Activated CD4-positive, alpha-beta T cell treated with anti-CD3 and anti-CD28 coated beads, Interleukin-2, amount 50 U/mL, for 16 hours (primary cell): ENCODE measurements at places on chromosomes 7 and 10.
A peak's percentile ranks its signal among the peaks of the same experiment; 100 is the strongest.

GRCh38 chr10:121613456-121613855 lies 15.2 kb upstream of the FGFR2 start:
- DNase-seq = no peak

- DNase-seq = no peak
Measured at GRCh38 chr10:28558186-28558585, 25.3 kb downstream of the WAC start.

DNA sequence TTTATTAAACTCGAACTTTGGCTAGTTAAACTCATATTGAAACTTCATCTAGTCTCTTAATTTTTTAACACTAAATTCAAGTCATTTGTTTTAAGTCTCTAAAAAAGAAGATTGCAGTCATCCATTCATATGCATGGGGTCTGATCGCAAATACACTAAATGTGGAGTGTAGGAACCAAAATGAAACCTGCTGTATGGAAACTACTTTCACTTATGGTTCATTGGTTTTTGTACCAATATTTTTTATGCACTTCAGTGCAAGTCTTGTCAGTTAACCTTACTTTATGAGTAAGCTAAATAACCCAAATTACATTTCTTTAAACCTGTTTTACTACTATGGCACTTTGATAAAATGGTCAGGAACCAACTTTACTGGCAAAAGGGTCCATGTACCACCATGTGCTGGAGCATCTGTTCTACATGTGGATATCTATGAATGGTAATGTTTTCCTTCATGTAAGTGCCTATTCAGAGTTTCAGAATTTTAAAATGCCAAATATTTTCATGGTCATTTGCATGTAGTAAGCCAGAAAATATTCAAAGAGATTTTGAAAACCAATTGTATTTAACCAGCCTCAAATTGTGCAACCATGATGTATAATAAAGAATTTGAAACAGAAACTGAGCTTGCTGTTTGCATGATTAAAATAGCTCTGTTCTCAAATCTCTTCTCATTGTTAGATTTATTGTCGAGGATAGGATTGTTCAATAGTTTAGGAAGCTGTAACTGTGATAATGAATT lies 7.6 kb upstream of the SUPV3L1 start:
- DNase-seq = no peak

DNA sequence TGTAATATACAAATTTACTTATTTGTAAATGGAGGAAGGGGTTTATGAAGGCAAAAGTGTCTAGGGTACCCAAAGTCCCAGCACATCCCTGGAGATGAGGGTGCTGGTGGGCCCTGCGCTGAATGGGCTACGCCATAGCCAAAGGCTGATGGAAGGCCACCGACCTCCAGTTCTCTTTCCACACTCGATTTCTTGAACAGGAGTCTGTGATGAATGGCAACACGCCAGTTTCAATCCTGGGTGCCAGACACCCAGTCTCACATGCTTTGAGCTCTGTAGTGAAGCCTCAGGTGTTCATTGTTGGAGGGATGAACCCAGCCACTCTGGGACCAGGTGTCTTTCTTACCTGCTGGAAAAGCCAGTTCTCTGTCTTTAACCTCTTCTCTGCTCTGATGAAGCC lies 752 bp downstream of the LRMDA start:
- DNase-seq = no peak

DNA sequence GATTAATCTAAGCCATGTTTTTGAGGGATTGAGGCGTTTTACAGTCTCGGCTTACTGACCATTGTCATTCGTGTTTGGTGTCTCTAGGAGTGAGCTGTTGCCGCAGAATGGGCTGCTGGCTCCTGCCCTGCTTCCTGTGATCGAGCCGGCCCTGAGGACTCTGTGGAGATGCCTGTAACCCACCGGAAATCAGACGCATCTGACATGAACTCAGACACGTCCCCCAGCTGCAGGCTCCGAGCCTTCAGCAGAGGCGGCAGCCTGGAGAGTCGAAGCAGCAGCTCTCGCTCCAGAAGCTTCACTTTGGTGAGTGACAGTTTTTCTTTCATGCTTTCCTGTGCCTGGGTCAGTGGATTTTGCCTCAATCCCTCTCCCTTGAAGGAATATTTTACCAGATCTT lies 28.8 kb downstream of the PROSER2 start:
- no peak for DNase-seq

- no peak for DNase-seq
Measured at GRCh38 chr10:102773320-102773719, 29.6 kb downstream of the WBP1L start.

GRCh38 chr7:40015790-40016296 lies 65.8 kb downstream of the CDK13 start:
- peak; percentile 47 for DNase-seq
